ENCODE measurements at places on chromosomes 16 and 17.

- no peak for DNase-seq
These were observed 6.5 kb upstream of the RBFOX3 start for GRCh38 chr17:79617304-79617703.

DNA sequence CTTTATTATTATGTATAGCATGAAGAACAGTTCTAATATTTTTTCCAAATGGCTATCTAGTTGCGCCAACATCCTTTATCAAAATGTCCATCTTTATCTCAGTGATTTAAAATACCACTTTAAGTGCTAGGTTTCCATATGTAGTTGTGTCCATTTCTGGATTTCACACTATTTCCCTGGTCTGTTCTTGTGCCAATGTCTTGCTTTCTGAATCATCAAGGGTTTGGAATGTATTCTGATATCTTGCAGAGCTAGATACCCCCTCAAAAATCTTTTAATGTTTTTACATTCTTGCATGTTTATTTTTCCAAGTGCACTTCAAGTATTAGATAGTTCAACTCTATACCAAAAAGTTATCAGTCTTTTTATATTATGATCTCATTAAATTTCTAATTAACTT lies 14.3 kb downstream of the MBTD1 start:
- no peak for DNase-seq

GRCh38 chr17:45136846-45137560 lies 1.5 kb downstream of the ACBD4 start:
- no peak for DNase-seq

DNA sequence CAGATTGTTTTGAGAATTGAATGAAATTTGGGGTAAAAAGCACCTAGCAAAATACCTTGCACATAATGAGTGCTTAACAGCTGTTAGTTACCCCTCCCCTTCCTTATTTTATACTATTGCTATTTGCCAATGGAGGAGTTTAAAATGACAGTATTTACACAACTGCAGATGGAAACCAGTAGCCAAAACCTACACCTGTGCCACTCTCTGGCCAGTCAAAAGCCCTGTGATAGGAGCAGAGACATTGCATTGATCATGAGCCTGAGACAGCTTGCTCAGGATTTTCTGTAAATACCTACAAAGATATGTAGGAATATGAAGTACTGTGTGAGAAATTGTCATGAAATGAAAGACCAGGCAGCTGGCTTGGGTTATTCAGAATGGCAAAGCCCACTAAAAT lies 115.3 kb upstream of the HLF start:
- no peak for DNase-seq

GRCh38 chr16:5228369-5228768 lies 130.8 kb upstream of the EEF2KMT start:
- DNase-seq, result no peak

- no peak for DNase-seq
These were observed 54.0 kb downstream of the TMEM132E start for GRCh38 chr17:34633351-34633750.

- DNase-seq, result no peak
These were observed 55.7 kb downstream of the KNOP1 start for GRCh38 chr16:19662351-19662750.

- DNase-seq, result no peak
These were observed 26.1 kb downstream of the CDR2 start for GRCh38 chr16:22348291-22348690.

GRCh38 chr17:33028778-33029177 lies 37.1 kb downstream of the SPACA3 start:
- no peak for DNase-seq

- no peak for DNase-seq
These were observed 286.5 kb downstream of the HS3ST4 start for GRCh38 chr16:25978218-25978617.

DNA sequence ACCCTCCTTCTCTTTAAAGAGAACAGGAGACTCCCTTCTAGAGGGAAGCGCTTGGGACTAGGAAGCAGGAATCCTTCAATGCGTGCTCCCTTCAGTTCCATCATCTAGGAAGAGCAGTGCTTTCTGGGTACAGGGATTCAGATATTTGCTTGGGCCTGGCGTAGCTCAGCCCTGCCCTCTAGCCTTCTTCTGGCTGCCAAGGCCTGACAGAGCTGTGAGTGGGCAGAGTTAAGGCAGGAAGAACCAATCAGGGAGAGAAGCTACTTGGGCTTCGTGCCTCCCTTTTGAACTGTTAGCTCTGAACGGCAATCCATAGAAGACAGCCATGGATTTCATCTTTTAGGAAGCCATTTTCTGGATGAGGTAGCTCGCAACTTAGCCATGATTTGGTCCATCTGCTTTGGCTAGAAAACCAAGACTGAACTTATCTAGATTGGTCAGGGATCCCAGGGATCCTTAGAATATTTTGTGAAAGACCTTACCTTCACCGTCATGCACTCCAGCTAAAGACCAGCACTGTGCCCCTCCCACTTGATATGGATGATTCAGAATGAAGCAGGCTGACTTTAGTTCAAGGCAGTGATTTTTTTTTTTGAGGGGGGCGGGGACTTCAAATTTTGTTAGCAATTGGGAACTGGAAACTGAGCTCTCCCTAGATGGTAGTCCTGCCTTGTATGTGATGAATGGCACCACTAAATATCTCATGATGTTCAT lies 2.5 kb upstream of the CORO6 start:
- DNase-seq, result no peak

GRCh38 chr17:18005496-18005895 lies 32.8 kb downstream of the DRC3 start:
- no peak for DNase-seq

DNA sequence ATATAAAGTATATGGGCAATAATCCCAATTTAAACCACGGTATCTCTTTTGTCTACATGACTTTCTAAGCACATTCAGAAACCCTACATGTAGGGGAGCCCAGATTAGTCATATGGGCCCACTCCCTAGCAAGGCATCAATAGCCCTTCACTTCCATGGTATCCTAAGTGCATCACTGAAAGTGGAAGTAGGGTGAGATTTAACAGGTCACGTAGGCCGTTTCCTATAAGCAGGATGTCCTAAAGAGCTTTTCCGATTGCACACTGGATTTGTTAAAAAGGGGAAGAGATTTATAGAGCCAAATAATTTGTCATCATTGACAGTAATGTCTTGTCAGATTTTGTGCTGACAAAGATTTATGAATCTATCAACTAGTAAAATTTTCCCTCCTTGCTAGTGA lies 39.0 kb downstream of the CA4 start:
- no peak for DNase-seq

DNA sequence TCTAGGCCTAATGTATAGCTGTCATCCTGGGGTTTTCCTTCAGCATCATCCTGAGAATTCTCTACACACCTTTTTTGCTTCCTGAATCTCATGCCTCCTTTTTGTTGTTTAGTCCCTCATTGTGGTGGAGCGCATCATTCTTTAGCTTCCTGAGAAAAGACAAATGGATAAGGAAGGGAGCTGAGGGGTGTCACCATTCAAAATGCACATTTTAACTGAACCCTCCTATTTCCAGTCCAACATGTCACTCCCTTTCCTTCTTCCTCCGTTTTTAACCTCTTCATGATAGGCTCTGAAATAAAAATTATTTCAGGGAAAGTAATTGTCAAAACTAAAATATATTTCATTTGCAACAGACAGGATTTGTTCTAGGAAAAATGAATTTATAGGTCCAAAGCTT lies 39.7 kb upstream of the GNAO1 start:
- no peak for DNase-seq

GRCh38 chr17:34840750-34841149 lies 120.5 kb downstream of the CCT6B start:
- DNase-seq, result no peak

DNA sequence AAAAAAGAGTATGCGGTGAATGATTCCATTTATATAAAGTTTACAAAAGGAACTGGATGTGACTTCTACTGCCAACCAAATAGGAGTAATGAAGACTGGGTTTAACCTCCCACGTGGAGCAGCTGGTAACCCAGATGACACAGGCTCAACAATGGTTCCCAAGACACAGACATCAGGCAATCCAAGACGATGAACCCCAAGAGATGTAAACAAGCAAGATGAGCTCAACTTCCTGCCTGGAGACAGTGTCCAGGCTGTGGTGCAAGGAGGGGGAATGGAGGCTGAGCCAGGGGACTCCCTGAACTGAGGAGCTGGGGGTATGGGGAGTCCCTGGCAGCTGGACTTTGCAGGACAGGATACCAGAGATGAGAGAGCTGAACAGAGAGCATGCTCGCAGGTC lies 104.7 kb downstream of the LITAF start:
- no peak for DNase-seq

GRCh38 chr16:51701025-51701424 lies 550.0 kb upstream of the SALL1 start:
- DNase-seq, result no peak

GRCh38 chr16:74216319-74216718 lies 80.3 kb upstream of the PSMD7 start:
- no peak for DNase-seq

DNA sequence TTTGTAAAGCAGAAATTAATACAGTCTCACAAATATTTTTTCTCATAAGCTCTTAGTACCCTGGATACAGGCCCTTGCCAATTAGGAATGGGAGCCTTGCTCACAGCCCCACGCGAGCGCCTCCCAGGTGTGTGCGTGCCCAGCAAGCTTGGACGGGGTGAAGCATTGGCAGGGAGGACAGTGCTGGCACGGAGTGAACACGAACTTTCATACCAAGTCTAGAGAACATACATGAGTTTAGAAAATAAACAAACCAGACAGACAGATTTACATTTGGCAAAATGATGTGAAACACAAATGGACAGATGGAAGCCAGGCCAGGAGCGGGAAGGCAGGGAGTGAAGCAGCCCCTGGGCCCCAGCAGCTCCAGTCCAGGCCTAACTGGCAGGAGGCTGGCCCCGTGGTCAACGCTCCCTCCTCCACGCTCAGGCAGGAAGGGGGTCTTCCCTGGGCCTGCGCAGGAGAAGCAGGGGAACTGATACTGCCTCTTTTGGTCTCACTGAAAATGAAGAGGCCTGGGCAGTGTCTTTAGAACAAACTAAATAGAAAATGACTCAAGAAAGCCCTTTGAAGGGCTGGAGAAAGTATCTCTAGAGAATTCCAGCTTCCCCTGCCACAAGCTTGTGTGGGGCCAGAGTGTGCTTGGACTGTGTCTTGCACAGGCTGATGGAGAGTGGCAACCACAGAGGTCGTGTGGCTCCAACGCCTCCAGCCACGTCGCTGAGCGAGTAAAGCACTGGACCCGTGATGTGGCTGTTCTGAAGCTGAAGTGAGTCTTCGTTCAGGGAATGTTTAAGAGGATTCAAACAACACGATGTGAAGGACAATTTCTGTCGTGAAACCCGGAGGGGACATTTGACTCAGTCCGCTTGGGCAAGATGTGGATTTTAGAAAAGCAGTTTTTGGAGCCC lies 9.9 kb upstream of the FOXJ1 start:
- DNase-seq, result no peak

DNA sequence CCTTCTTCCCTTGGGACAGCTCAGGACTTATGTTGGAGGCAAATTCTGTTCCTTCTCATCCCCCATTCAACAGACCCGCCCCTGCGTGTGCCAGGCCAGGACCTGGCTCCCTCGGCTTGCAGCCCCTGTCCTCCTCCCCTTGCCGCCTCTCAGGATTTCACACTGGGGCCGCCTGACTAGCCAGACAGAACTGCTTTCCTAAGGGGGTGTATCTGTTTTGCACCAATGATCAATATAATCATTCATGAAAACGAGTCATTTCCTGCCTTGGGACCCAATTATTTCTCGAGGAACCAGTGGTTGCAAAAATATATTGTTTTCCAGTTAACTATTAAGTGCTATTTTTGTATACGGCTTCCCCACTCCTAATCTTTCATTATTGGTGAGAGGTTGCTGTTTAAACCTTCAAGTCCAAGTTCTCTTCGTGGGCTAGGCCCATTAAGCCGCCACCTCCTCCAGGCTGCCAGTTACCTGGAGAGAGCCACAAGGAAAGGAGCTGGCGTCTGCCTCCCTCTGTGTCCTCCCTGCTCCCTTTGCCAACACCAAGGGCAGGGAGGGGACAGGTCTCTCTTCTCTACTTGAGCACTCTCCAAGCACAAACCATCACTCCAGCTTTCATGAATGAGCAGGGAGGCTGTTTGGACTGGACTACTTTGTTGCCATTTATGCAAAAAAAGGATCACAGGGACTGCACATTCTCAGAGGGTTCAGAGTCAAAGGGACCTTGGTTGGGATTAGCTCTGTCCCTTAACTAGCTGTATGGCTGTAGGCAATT lies 8.9 kb downstream of the DCAKD start:
- no peak for DNase-seq

DNA sequence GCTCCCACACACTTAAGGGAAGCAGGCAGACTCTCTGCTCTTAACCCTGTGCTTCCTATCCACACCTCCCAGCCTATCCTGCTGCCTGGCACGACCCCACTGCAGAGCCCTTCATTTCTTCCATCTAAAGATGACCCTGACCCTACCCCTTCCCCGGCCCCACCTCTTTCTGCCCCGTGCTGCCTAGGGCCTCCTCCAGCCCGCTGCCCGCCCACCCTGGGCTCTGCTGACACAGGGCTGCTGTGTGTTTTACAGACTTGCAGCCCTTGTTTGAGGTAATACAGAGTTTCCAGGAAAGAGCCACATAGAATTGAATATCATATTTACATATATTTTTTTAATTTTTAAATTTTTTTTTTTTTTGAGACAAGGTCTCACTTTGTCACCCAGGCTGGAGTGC lies 42.0 kb downstream of the MEOX1 start:
- DNase-seq, result no peak

Measured in NCI-H1694 (cell line).